ENCODE measurements at places on chromosomes 7 and 10. TPM values are rescaled to one million over a fixed set of nuclear protein-coding genes. Genes with fewer than 3 reads are reported as not detected.
A peak's percentile ranks its signal among the peaks of the same experiment; 100 is the strongest.

GRCh38 chr7:26642416-26642815 lies 222.0 kb downstream of the SKAP2 start:
- no peak for DNase-seq
- H3K4me3 ChIP-seq: no peak overlapping the region
- H3K27me3 ChIP-seq: no peaks in the 10 kb centered on the region

DNA sequence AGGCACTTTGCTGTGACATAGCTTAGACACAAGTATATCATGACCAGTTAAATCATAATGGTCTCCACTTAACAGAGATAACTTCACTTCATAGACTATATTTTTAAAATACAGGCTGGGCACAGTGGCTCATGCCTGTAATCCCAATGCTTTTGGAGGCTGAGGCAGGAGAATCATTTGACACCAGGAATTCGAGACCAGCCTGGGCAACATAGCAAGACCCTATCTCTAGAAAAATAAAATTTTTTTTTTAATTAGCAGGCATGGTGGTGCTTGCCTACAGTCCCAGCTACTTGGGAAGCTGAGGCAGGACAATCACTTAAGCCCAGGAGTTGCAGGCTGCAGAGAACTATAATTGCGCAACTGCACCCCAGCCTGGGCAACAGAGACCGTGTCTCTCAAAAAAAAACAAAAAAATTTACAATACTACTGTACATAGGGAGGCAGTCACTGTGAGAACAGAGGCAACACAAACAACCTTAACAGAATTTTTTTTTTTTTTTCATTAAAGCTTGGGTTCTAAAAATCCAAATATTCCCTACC lies 105.1 kb downstream of the USP6NL start:
- H3K4me1 ChIP-seq: no peaks in the 10 kb centered on the region
- DNase-seq: no peak
- no peaks in the 10 kb centered on the region for H3K36me3 ChIP-seq
- H3K27me3 ChIP-seq: no peaks in the 10 kb centered on the region

DNA sequence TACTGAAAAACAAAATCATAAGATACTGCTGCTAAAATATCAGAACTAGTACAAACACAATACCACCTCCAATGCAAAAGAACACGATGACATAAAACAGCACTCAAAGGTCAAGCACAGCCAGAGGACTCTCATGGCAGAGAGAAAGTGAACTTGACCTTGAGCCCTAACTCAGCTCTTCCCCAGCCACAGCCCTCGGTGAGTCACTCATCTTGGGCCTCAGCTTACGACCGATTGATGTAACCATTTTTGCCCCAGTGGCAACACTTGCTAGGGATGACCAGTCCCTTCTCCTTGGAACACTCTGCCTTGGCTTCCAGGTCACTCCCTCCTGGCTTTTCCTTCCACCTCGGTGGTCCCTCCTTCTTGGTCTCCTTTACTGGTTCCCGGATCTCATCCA lies 77.8 kb downstream of the JAZF1 start:
- no peaks in the 10 kb centered on the region for H3K36me3 ChIP-seq
- H3K27me3 ChIP-seq: no peaks in the 10 kb centered on the region
- H3K4me1 ChIP-seq: peaks cover 49% of the 10 kb centered on the region
- peak; percentile 57 for DNase-seq
- H3K27ac ChIP-seq: no peak overlapping the region

DNA sequence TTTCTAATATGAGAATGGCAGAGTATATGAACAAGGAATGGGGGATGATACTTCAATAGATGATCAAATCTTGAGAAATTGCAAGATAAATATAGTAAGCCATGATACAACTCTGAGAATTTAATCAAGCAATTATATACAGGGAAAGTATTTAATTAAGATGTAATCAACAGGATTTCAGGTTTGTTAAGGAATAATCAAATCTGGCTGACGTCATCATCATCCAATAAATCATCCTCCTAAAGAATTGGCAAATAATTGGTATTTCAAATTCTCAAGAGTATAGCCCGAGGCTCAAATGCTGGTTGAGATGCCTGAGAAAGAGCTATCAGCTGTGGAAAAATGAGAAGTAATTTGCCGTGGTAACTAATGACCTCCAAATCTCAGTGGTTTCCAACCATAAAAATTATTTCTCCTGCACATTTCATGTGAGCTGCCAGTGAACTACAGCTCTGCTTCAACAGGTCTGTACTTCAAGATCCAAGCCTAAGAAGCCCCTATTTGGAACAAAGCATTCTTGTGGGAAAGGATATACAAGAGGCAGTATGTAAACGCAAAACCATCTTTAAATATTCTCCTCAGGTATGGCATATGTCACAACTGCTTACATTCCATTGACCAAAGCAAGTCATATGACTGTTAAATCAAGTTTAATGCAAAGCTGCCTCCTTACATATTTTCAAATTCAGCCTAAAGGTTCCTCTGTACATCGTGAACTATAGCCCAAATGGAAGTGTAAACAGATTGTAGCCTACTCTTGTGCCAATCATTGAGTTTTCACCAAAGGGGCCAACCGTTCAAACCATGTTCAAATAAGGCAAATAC lies 503.0 kb downstream of the KIF20B start:
- DNase-seq: no peak
- H3K4me1 ChIP-seq: no peaks in the 10 kb centered on the region
- H3K27me3 ChIP-seq: no peaks in the 10 kb centered on the region
- no peak overlapping the region for H3K27ac ChIP-seq
- no peaks in the 10 kb centered on the region for H3K36me3 ChIP-seq

- no peak for DNase-seq
- no peaks in the 10 kb centered on the region for H3K36me3 ChIP-seq
- H3K4me1 ChIP-seq: no peaks in the 10 kb centered on the region
- H3K4me3 ChIP-seq: no peak overlapping the region
Observed at GRCh38 chr10:47178537-47179290, 121.3 kb upstream of the GDF10 start.

DNA sequence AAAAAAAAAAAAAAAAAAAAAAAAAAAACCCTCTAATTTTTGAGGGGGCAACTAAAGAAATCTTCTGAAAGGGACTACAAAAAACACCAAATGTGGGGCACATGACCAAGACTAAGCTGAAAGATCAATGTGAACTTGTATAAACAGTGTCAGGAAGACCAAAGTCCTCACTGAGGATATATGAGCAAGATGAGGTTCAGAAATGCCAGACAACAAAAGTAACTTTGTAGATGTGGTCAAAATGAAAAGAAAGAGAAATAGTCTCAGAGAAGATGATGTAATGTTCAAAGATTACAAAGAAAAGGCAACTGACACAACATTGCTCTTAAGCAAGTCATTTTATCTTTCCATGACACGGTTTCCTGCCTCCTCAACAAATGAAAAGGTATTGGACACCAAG lies 48.7 kb upstream of the PTPRZ1 start:
- H3K27me3 ChIP-seq: no peaks in the 10 kb centered on the region
- DNase-seq: no peak
- H3K4me1 ChIP-seq: no peaks in the 10 kb centered on the region
- no peaks in the 10 kb centered on the region for H3K36me3 ChIP-seq
- H3K4me3 ChIP-seq: no peak overlapping the region

DNA sequence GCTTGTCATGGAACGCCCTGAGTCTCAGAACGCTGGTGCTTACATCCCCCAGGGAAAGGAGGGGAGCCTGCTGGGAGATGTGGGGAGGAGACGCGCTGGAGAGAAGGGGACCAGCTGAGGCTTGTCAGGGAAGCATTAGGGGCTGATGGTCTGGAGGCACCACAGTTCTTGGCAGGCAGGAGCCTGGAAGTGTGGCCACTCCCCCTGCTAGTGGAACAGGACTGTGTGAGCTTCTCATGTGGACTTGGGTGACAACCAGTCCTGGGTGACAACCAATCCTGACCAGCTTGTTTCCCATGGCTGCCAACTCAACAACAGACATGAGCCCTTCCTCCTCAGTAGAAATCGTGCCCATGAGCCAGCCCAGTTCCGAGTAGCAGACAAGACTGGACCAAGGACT lies 87.8 kb downstream of the SPDYE5 start:
- H3K27ac ChIP-seq: no peak overlapping the region
- H3K36me3 ChIP-seq: no peaks in the 10 kb centered on the region
- H3K4me1 ChIP-seq: no peaks in the 10 kb centered on the region
- no peak for DNase-seq
- no peak overlapping the region for H3K4me3 ChIP-seq
- no peaks in the 10 kb centered on the region for H3K27me3 ChIP-seq

DNA sequence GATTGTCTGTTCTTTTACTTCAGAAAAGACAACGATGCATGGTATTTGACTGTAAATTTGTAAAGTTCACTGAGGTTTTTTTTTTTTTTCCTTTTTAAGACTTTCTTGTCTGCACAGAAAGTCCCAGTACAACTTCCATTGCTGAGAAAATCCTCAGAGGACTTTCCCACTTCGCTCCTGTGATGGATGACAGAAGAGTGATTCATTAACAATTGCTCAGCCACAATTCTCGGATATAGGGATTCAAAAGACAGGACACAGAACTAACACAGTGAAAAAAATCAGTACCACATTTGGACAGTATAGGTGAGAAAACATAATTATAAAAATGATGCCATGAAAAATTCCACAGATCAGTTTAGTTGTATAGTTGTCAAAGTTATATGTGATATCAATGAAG lies 48.0 kb downstream of the SEC23IP start:
- H3K27me3 ChIP-seq: no peaks in the 10 kb centered on the region
- H3K36me3 ChIP-seq: peaks cover 9% of the 10 kb centered on the region
- no peak for DNase-seq
- H3K27ac ChIP-seq: no peak overlapping the region

DNA sequence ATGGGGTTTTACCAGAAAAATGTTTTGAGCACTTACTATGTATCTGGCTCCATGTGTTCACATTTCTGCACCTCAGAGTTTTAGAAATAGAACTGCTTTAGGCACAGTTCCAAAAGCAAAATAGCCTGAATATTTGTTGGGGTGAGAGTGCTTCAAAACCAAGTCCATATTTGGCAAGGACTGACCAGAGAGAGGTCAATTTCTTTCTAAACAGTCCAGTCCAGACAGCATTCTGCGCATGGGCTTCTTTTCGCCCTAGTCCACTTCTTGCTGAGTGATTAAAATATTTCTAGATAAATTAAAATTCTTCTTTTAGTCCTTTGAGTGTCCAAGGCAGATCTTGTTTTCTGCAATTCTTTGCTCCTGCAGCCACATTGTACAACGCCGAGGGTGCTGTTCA lies 427.0 kb downstream of the PHTF2 start:
- no peak overlapping the region for H3K27ac ChIP-seq
- H3K4me1 ChIP-seq: no peaks in the 10 kb centered on the region
- H3K4me3 ChIP-seq: no peak overlapping the region
- no peaks in the 10 kb centered on the region for H3K36me3 ChIP-seq

TMEM26 gene
- 0.99 TPM for total RNA-seq

PPRC1 gene
- 57.5 TPM for total RNA-seq

SAMD9 gene
- 1.8 TPM for total RNA-seq

ADRB1 gene
- total RNA-seq: 0.40 TPM

TRIM50 gene
- total RNA-seq: 0.79 TPM

DNA sequence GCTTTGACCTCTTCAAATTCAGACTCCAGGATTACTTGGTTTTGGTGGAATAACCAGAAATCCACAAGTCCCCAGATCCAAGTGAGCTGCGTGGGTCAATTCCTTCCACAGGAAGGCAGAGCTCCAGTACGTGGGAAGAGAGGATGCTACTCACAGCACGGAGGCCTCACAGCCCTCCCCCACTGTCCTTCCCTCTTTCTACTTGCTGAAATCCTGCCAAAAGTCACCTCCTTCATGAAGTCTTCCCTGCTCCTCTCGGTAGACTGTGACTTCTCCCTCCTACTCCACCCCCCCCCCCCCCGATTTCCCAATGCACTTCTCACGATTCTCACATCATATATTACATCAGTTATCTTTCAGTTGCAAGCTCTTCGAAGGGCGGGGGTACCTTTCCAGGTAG lies 12.3 kb downstream of the CAMK2G start:
- no peak overlapping the region for H3K4me3 ChIP-seq
- H3K4me1 ChIP-seq: peaks cover 62% of the 10 kb centered on the region
- no peaks in the 10 kb centered on the region for H3K27me3 ChIP-seq
- DNase-seq: no peak
- H3K27ac ChIP-seq: no peak overlapping the region
- H3K36me3 ChIP-seq: peaks cover 4% of the 10 kb centered on the region

- no peaks in the 10 kb centered on the region for H3K27me3 ChIP-seq
- H3K4me3 ChIP-seq: peak overlapping the region; percentile 86
- peak overlapping the region; percentile 61 for H3K27ac ChIP-seq
- peaks cover 44% of the 10 kb centered on the region for H3K4me1 ChIP-seq
- peak; percentile 74 for DNase-seq
Observed at GRCh38 chr7:2633538-2634266, 1.9 kb downstream of the TTYH3 start.

ITIH5 gene
- 2.9 TPM for total RNA-seq

NUTM2E gene
- not detected for total RNA-seq

PTER gene
- 10.3 TPM for total RNA-seq

DNA sequence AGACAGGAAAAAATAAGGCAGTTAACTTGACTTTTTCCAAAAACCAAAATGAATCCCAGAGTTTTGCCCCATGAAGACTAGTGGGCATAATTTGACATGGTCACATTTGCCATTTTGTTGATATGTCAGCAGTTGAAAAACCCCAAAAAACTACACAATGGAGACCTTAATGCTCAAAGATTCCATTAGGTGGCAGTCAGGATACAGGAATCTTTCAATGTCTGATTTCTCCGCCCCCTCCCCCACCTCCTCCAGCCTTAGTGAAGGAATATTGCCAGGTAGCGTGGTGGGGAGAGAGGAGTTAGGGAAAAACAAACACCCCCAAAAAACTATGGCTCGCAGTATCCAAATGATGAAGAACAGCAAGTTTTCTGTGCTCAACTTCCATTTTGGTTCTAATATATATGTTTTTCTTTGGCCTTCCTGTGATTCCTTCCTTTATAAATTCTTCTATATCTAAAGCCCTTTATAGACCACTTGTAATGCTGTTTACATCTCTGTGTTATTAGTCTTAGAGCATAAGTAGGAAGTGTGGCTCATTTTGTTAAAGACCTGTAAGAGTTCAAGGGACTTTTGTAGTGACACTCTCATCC lies 6.7 kb upstream of the SMNDC1 start:
- no peak for DNase-seq
- no peaks in the 10 kb centered on the region for H3K36me3 ChIP-seq
- H3K27me3 ChIP-seq: no peaks in the 10 kb centered on the region
- peaks cover under 1% of the 10 kb centered on the region for H3K4me1 ChIP-seq

GRCh38 chr7:128381161-128381821 lies 19.8 kb upstream of the PRRT4 start:
- no peak overlapping the region for H3K4me3 ChIP-seq
- no peaks in the 10 kb centered on the region for H3K27me3 ChIP-seq
- peaks cover 36% of the 10 kb centered on the region for H3K4me1 ChIP-seq
- H3K27ac ChIP-seq: peak overlapping the region; percentile 55

DNA sequence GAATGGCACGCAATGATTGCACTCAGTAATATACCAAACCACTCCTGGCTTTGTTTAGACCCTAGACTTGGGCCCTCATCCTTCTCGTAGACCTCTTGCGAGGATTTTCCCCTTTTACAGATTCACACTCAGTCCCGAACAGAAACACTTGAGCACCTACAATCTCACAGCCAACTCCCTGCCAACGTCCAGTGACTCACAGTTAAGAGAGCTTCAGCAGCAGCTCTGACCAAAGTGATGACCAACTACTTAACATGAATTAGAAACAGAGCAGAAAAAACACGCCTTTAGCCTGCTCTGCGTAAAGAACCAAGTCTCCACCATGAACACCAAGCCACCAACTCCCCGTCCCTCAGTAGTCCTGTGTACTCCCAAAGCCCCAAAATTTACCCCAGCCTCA lies 2.2 kb downstream of the DNAJC30 start:
- no peak for DNase-seq
- H3K4me1 ChIP-seq: peaks cover 25% of the 10 kb centered on the region
- H3K27ac ChIP-seq: peak overlapping the region; percentile 36
- H3K36me3 ChIP-seq: no peaks in the 10 kb centered on the region
